ENCODE measurements at places on chromosomes 5 and 9.
A peak's percentile ranks its signal among the peaks of the same experiment; 100 is the strongest.

DNA sequence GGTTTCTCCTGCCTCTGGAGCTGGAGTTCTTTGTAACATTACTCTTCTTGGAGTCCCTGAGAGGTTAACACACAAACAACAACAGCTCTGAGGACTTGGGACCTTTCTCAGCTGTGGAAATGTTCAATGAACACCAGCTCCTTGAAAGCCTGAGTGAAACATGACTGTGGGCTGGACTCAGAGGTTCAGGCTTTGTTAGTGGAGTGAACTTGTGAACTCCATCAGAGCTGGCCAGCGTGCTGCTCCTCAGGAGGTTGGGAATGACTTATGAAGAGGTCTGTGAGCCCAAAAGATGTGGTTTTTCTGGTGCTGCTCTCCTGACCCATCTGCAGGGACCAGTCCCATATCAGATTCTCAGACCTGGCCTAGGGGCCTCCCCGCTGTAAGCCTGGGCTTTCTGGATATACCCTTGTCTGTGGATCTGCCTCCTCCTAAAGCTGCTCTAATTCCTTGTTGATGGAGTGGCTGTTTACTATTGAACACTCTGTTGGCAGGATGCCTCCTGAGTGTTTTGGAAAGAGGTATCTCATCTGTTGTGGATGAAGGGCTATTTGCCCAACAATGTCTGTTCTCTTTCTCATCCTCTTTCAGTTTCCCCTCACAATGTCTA lies 170.0 kb upstream of the GDNF start:
- no peak for DNase-seq

GRCh38 chr5:170522211-170523141 lies 18.7 kb downstream of the KCNIP1 start:
- no peak for DNase-seq

DNA sequence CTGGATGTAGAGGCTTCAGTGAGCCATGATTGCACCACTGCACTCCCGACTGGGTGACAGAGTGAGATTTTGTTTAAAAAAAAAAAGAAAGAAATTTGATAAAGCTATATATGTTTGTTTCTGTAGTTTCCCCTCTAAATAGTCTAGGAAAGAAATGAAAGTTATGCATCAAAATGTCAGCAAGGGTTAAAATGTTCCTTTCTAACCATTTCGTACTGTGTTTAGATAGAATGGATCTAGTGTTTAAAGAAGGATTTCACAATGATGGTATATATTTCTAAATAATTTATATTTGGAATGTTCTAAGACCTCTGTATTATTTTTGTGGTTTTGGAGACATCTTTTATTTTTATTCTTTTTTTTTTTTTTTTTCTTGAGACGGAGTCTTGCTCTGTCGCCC lies 22.7 kb downstream of the TEK start:
- no peak for DNase-seq

GRCh38 chr9:129575818-129576217 lies 45.1 kb downstream of the C9orf50 start:
- DNase-seq, result no peak

DNA sequence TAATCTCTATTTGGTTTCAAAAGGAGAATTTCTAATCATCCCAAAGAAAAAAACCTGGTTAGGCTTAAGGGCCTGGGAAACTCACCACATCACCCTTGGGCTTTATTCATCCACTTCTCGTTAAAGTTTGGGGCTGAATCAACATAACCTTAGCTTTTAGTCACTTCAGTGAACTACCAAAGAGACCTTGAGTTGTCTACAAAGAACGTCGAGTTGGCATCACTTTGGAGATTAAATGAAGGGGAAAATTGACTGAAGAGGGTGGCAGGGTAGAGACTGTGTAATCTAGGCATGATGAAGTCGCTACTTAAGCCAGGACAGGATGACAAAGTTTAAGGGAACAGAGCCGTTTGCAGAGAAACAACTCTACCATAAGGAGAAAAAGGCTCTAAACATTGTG lies 341.4 kb downstream of the RAB3C start:
- DNase-seq, result no peak

DNA sequence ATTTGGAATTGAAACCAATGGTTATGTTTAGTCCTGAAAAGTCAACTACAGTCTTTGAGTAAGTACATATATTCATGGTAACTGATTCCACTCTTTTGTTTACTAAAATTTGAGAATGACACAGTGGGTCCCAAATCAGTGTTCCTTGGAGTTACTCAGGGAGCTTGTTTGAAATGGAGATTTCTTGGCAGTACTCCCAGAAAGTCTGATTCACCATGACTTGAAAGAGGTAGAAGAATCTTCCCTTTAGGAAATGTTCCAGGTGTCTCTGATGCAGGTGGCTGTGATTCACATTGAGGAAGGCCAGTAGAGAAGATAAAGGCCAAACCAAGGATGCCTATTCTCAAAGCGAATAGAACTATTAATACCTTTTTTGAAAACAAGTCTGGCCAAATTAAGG lies 1078.3 kb downstream of the CDH12 start:
- no peak for DNase-seq

DNA sequence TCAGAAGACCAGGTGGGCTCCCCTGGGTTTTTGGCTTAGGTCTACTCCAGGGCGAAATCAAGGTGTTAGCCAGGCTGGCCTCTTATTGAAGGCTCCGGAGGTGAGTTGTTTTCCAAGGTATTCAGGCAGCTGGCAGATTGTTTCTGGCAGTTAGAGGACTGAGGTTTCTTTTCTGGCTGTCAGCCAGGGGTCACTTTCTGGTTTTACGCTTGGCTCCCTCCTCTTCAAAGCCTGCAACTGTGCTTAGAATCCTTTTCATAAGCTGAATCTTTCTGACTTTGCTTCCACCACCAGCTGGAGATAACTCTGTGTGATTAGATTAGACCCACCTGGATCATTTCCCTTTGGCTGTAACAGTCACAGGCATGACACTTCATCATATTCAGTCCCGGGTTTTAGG lies 24.6 kb downstream of the RFK start:
- DNase-seq, result peak; percentile 59

GRCh38 chr9:68653141-68653595 lies 51.9 kb upstream of the PIP5K1B start:
- peak; percentile 90 for DNase-seq

DNA sequence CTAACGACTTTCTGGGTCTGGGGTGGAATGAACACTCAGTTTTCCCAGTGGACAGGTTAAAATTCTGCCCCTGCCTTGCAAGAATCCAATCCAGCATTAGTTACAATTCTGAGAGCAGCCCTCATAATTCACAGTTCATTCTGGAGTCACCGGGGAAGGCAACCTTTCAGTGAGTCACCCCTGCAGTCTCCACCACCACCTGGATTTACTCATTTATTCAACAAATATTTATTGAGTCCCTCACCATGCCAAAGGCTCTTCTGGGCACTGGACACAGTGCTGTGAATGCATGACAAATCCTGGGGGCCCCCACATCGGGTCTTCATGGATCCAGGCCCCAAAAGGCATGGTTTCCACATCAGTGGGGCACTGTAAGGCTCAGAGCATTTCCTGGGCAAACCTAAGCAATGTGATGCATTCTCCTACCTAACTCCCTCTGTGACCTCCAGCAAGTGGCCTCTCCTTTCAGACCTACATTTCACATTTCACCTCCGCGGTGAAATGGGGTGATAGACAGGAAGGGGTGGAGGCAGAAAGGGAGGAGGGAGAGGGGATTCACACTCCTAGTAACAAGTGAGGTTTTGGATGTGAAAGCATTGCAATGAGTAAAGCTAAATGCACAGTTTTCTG lies 6.4 kb upstream of the MSX2 start:
- no peak for DNase-seq

- no peak for DNase-seq
Observed at GRCh38 chr5:11385901-11386293, 518.3 kb downstream of the CTNND2 start.

DNA sequence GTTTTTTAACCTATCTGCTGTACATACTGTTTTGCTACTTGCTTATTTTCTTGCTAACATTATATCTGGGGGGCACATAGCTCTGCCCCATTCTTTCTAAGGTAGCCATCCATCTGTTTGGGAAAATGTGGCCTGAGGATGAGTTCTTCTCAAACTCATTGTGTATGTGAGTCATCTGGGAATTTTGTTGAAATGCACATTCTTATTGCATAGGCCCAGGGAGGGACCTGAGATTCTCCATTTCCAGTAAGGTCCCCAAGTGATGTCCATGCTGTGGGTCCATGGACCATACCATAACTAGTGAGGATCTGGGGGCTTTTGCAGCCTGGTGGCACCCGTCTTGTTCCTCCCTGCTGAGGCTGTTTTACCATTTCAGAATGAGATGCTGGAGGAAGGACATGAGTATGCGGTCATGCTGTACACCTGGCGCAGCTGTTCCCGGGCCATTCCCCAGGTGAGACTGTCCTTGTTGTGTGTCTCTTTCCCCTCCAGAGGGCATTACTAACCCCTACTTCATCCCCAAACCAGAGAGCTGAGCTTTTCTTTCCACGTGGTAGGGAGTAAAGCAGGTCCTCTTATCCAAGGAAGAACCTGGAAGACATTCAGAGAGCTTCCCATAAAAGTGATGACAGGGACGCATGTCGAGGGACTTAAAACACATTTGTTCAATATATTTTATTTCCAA lies 28.6 kb downstream of the CYFIP2 start:
- DNase-seq, result no peak

DNA sequence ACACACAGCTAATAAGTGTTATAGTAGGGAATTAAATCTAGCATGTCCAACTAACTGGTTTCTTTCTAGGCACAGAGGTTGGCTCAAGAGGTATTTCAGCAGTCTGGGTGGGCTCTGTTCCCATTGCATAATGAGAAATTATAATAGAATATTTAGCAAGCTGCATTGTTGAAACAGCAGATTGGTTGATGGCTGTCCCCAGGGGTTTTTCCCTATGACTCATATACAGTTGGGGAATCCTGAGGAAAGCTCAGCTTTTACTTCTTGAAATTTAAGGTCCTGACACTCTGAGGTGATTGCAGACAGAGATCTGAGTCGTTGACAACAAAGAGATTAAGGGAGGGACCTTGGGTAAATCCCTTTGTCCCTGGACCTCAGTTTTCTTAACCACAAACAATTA lies 38.3 kb upstream of the TNFSF8 start:
- peak; percentile 35 for DNase-seq

DNA sequence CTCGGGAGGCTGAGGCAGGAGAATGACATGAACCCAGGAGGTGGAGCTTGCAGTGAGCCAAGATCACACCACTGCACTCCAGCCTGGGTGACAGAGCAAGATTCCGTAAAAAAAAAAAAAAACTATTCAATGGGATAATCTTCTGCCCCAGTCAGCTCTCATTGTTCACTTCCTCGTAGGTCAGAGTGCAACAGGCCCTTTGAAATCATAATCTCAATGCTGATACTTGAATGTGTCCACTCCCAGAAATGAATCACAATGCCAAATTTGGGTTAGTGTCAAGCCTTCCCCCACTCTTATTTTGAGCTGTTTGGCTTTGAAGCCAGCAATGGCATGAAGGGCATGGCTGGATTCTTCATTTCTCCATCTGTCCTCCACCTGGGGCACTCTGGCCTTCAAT lies 610.3 kb upstream of the KLF4 start:
- no peak for DNase-seq

DNA sequence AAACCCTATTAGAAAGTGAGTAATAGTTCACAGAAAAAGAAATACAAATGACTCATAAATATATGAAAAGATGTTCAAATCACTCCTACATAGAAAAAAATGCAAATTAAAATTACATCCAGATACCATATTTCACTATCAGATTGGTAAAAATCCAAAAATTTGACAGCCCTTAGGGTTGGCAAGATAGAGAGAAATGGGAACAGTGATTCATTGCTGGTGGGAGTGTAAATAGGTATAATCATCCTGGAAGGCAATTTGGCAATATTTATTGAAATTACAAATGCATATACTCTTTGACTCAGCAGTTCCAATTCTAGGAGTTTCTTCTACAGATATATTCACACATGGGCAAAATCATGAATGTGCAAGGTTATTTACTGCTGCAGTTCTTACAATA lies 273.5 kb downstream of the NR2F1-AS1 start:
- no peak for DNase-seq

- DNase-seq, result no peak
Observed at GRCh38 chr9:127457191-127457878, 6.0 kb downstream of the LRSAM1 start.

DNA sequence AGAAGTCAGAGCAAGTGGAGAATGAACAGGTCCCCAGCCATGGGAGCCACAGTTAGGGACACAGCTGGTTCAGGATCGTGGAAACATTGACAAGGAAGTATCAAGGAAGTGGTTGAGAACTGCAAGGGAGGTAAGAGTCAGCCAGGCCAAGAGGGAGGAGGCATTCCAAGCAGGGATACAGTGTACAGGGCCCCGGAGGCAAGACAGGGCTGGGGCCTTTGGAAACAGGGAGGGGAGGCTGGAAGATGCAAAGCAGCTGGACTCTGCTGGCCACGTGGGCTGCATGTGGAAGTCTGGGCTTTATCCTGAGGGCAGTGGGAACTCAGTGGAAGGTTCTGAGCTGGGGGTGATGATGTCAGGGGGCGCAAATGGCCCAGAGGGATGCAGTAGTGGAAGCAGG lies 14.2 kb downstream of the CCDC180 start:
- no peak for DNase-seq

DNA sequence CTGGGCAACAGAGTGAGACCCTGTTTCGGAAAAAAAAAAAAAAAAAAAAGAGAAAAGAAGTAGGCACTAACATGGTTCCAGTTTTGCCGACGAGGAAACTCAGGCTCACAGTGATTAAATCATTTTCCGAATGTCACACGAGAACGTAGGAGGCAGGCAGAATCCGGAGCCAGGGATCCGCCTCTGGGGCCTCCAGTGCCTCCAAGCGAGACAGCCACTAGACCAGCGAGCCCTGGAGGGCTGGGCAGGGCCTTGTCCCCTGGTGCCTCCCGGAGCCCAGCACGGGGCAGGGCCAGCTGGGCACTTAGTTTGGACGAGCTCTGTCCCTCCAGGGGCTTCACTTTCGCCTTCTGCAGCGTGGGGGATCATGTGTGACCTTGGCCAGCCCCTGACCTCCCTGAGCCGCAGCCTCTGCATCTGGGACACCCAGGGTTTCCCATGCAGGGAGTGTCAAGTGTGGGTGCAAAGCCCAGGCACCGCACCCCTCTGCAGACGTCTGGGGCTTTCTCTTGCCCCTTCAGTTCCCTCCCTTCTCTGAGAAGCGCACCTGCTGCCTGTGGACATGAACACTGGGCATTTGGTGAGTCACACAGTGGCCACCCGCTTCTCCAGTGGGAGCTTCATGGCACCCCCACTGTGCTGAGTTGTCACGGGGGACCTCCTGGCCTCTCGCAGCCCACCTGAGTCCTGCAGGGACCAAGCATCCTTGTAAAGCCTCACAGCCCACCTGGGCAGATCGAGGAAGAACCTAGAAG lies 80.3 kb downstream of the RXRA start:
- DNase-seq, result no peak

- DNase-seq, result no peak
Observed at GRCh38 chr5:135533794-135534193, 2.0 kb downstream of the NEUROG1 start.
